Vagina (tissue), 2 donors: ENCODE measurements at places on chromosomes 16 and 17. TPM values are rescaled to one million over a fixed set of nuclear protein-coding genes. Genes with fewer than 3 reads are reported as not detected.

GRCh38 chr17:57284984-57285646, 28.8 kb downstream of the MSI2 start:
- no peaks in the 10 kb centered on the region for H3K27me3 ChIP-seq
- H3K4me3 ChIP-seq = no peak overlapping the region
- no peak overlapping the region for H3K27ac ChIP-seq
- H3K36me3 ChIP-seq = no peaks in the 10 kb centered on the region
- peaks cover 10% of the 10 kb centered on the region for H3K4me1 ChIP-seq

The TMEM92 gene
- total RNA-seq = 0.74 TPM

DNA sequence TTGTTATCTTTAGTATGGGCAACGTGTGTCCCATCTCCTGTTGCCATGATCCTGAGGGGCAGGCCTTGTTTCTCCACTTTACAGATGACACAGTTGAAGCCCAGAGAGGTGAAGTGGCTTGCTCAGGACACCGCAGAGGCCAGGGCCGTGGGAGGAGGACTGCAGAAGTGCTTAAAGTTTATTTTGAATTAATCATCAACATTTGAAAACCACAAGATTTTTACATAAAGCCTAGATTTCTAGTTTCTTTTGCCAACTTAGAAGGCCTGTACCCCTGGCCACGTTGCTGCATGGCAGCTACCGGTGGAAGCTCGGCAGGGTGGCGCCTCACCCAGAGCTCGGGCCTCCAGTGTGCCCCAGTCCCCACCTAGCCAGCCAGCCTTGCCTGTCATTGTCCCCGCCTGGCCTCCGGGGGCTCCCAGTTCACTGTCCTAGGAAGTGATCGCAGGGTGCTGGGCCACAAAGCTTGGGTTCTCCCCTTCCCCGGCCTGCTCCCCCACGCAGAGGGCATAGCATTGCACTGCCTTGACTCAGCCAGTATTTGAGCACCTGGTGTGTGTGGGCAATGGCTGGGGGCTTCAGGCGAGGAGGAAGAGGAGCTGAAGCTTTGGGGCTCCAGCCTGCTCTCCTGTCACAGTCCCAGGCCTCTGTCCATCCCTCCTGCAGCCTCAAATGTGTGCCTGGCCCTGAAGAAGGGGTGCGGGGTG, 14.8 kb upstream of the ADCY7 start:
- H3K4me3 ChIP-seq = no peak overlapping the region
- no peak overlapping the region for H3K27ac ChIP-seq
- H3K27me3 ChIP-seq = no peaks in the 10 kb centered on the region
- H3K36me3 ChIP-seq = no peaks in the 10 kb centered on the region
- peak; percentile 81 for DNase-seq

The CD300H gene
- not detected for total RNA-seq

DNA sequence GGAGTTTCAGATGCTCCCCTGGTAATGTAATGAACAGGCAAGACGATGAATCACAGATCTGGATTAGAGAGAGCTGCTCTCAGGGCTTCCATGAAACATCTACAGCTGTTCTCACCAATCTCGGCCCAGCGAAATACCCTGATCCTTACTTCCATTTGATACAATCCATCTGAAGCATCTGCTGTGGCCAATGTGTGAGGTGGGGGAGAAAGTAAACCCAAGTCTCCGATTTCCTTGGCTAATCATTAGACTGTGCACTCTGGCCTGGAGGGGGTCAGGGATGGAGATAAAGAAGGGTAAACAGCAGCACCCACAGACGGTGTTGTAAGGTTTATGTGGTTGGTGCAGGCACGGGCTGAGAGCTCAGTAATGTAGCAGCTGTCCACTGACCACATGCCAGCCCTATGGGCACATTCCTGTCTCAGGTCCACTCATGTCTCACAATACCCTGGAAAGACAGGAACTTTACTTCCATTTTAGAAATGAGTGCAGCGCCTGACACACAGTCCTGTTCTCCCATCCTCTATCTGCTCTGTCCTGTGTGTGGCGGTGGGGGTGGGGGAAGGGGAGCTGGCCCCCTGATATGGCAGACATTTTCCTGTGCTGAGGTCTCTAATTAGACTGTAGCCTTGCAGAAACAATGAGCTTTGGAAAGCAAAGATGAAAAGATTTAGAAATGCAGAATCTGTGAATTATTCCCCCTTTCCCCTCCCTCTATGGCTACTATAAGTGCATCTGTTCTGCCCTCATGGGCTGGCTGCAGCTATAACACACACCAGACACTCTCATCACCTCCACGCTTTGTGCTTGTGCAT, 48.3 kb upstream of the ERN1 start:
- H3K4me3 ChIP-seq = no peak overlapping the region
- H3K4me1 ChIP-seq = peaks cover 11% of the 10 kb centered on the region
- peaks cover 16% of the 10 kb centered on the region for H3K36me3 ChIP-seq
- no peaks in the 10 kb centered on the region for H3K27me3 ChIP-seq
- DNase-seq = no peak

- H3K27me3 ChIP-seq = no peaks in the 10 kb centered on the region
- no peak overlapping the region for H3K4me3 ChIP-seq
Observed at GRCh38 chr16:66155933-66156332, 210.6 kb upstream of the CDH5 start.

DNA sequence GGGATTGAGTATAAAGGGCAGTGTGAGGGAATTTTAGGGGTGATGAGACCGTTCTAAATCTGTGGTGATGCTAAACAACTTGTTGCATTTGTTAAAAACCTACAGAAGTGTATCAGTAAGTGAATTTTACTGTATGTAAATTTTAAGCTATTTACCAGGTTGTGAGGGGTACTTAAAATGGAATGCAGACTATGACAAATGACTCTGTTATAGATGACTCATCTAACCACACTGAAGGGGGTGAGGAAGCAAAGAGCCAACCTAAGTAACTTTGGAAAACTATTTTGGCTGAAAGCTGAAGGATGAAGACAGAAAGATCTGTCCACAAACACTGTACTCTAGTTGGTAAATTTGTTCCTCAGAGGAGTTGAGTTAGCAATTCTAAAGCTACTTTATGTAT, 5.3 kb upstream of the MKS1 start:
- no peaks in the 10 kb centered on the region for H3K36me3 ChIP-seq
- no peaks in the 10 kb centered on the region for H3K27me3 ChIP-seq
- H3K4me3 ChIP-seq = no peak overlapping the region
- H3K4me1 ChIP-seq = peaks cover 7% of the 10 kb centered on the region
- H3K27ac ChIP-seq = no peak overlapping the region

- H3K4me3 ChIP-seq = no peak overlapping the region
- no peaks in the 10 kb centered on the region for H3K27me3 ChIP-seq
- no peaks in the 10 kb centered on the region for H3K36me3 ChIP-seq
Observed at GRCh38 chr16:24344784-24345183, 88.6 kb downstream of the CACNG3 start.

DNA sequence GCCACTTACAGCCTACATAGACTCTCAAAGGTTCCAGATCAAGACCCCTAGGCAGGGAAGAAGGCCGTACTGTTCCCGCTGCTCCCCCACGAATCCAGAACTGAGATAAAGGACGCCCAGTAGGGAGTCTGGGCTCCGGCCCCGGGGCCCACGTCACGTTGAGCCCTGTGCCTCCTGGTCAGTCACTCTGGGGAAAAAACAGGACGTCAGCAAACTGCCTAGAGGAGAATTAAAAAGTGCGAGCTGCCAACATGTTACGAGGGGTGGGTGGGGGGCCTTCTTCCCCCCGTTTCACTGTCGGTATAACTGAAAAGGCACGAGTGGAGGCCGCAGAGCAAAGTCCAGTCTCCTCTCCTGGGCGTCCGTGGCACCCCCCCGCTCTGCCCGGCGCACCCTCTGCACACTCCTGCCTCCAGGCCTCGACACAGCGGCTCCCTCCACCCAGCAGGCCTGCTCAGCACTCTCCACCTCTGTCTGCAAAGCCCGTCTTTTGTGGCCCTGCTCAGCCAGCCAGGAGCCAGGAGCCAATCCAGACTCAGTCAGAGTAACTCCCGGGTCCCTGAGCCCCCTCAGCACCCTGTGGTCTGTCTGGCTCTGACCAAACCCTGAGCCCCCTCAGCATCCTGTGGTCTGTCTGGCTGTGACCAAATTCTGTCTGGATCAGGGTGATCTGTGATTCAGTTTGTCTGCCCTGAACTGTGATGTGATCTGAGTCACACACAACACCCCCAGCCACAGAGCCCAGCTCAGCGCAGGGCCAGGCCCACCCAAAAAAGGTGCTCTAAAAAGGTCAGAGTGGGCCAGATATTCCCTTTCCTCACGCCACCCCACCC, 6.2 kb downstream of the ITGAE start:
- H3K4me1 ChIP-seq = peaks cover 12% of the 10 kb centered on the region
- H3K4me3 ChIP-seq = no peak overlapping the region
- no peaks in the 10 kb centered on the region for H3K27me3 ChIP-seq
- no peak overlapping the region for H3K27ac ChIP-seq
- DNase-seq = no peak
- H3K36me3 ChIP-seq = no peaks in the 10 kb centered on the region

The CHST4 gene
- not detected for total RNA-seq
